Hindlimb muscle (tissue), 1 donor: ENCODE measurements at places on chromosomes 2 and 18. TPM values are rescaled to one million over a fixed set of nuclear protein-coding genes. Genes with fewer than 3 reads are reported as not detected.
A peak's percentile ranks its signal among the peaks of the same experiment; 100 is the strongest.

ADRA2B gene
- polyA plus RNA-seq: 2.7 TPM

DNA sequence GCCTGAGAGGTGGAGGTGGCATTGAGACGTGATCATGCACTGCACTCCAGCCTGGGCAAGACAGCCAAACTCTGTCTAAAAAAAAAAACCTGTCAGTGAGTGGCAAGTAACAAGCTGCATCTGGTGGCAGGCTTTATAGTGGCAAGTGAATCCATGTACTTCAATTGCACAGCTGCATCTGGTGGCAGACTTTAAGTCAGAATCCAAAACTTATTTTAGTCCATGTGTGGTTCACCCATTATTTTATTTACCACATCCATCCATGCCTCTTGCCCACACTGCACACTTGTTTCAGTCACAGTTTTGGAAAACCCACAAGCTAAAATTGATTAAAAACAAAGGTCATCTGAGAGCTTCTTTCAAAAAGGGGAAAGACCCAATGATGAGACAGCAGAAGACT is 1636.4 kb upstream of the NXPH2 start:
- DNase-seq: no peak

LOXHD1 gene
- polyA plus RNA-seq: 2.8 TPM

- no peak for DNase-seq
These were observed 118.6 kb downstream of the INHBB start for GRCh38 chr2:120464448-120464931.

GRCh38 chr18:24019641-24020331 is 5.2 kb downstream of the TTC39C start:
- no peak for DNase-seq

ALLC gene
- not detected for polyA plus RNA-seq

DNA sequence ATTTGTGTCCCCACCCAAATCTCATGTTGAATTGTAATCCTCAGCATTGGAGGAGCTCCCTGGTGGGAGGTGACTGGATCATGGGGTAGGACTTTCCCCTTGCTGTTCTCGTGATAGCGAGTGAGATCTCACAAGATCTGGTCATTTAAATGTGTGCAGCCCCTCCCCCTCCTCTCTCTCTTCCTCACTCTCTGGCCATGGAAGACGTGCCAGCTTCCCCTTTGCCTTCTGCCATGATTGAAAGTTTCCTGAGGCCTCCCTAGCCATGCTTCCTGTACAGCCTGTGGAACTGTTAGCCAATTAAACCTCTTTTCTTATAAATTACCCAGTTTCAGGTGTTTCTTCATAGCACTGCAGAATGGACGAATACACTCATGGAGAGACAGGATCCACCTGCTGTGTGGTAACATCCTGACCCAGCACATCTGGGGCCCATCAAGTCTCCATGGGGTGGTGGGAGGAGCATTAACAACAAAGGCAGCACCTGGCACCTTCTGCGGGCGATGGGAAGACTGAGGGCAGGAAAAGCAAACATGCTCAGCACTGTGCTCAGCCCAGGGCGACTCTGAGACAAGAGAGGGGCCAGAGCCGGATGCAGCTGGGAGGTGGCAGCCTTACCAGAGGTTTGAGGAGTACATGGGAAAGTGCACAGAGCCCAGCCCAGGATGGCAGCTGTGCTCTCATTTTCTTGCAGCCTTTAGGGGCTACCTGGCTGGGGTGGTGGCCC is 16.2 kb upstream of the ALPP start:
- DNase-seq: no peak

DNA sequence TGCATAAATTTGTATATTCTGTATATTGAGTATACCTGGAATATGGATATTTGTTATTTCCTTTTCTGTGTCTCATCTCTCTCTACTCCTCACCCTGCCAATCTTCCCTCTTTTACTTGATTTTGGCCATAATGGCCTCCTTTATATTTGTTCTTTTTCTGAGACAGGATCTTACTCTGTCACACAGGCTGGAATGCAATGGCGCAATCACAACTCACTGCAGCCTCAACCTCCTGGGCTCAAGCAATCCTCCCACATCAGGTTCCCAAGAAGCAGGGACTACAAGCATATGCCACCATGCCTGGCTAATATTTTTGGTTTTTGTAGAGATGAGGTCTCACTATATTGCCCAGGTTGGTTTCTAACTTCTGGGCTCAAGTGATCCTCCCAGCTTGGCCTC is 30.5 kb downstream of the PREPL start:
- no peak for DNase-seq

DRC1 gene
- not detected for polyA plus RNA-seq

DNA sequence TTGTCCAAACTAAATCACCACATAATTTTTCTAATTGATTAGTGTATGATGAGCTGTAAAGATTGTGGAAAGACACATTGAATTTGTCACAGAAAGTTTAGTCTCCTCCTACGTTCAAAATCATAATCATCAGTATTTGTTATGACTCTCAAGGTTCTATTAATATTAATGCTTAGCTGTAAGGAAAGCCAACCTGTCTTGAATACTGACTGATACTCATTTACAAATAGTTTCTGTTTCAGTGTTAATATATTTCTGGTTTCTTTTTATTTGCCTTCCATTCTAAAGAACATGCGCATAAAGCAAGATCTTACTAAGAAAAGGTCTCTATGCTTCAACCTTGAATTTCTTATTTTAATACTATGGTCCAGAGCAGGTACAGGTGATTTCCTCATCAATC is 55.1 kb downstream of the CPS1 start:
- DNase-seq: no peak

DNA sequence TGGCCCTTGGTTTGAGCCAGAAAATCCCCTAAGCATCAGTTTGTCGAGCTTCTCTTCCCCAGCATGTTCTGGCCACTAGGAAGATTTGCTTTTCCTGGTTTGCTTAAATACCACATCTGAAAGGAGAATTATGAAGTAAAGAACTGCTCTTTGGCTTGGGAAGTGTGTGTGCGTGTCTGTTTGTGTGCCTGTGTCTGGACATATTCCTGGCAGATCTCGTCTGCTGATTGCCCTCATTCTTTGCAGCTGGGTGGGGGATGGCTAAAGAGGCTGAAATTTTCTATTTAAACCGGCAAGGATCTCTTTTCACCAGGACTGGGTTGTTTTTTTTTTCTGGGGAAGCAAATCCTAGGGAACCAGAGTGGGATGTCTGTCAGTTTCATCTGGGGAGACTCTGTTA is 57.3 kb upstream of the MBOAT2 start:
- no peak for DNase-seq

PAX8 gene
- polyA plus RNA-seq: 2.2 TPM

- DNase-seq: peak; percentile 20
These were observed 12.3 kb downstream of the CEP192 start for GRCh38 chr18:13003466-13003896.

DNA sequence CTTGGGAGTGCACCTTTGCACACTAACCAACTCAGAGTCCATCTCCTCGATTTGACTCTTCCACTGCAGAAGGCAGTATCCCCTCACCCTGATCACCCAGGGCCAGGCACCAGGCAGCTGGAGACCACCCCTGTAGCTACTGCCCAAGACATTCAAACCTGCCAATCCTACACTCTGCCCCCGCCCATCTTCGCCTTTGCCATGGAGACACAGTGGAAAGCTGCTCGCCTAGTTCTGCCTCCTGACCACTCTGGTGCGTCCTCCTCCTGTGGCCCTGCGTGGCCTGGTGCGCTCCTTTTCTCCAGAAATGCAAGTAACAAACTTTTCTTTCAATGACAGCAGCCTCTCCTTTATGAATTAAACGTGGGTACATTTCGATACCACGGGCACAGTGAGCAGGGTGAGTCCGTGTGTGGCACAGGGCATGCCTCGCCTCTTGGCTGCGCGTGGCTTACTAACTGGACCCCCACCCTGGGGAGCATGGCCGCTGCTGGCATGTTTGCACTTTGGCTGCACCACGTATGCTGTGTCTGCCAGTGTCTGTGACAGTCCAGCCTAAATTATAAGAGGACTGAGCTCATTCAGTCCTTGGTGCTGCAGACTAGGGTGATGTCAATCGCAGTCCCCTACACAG is 47.6 kb downstream of the LONRF2 start:
- no peak for DNase-seq

B4GALT6 gene
- polyA plus RNA-seq: 11.6 TPM

KCNJ13 gene
- polyA plus RNA-seq: 0.26 TPM

CIB4 gene
- not detected for polyA plus RNA-seq

GRCh38 chr18:29137773-29138495 is 961.0 kb upstream of the CDH2 start:
- DNase-seq: no peak

CRYBA2 gene
- polyA plus RNA-seq: not detected

DNA sequence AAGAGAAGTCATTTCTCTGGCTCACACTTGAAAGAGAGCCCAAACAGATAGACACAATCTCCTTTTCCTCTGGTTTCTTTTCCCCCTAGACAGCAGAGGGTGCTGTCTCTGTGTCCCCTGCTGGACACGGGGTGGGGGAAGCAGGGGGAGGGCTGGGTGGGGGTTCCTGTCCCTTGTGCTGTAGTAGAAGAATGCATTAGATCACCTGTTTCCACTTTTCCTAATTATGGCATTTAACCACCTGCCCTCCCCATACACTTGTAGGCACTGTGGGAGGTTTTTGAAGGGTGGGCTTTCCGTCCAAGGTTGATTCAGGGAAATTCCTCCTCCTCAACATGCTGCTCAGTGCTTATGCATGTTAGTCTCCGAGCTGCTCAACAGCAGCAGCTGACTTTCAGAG is 206.2 kb upstream of the EPAS1 start:
- no peak for DNase-seq

DNA sequence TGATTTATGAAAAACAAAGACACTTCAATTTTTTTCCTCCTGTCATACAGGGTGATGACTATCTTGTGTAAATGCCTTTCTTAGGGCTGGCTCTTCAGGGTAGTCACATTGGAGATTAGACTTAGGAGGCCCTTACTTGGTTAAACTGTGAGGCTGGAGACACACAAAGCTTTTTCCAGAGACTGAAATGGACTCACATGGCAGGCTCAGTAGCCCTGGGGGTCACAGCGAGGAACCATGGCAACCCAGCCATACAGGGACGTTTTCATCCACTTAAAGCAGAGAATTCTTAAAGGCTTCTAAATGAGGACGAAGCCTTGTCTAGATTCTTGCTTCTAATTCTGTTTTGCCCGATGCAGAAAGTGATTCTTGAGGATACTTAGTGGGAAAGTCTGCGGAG is 57.3 kb upstream of the ZDBF2 start:
- DNase-seq: no peak

- no peak for DNase-seq
These were observed 476.3 kb downstream of the TRIB2 start for GRCh38 chr2:13193075-13193474.

DNA sequence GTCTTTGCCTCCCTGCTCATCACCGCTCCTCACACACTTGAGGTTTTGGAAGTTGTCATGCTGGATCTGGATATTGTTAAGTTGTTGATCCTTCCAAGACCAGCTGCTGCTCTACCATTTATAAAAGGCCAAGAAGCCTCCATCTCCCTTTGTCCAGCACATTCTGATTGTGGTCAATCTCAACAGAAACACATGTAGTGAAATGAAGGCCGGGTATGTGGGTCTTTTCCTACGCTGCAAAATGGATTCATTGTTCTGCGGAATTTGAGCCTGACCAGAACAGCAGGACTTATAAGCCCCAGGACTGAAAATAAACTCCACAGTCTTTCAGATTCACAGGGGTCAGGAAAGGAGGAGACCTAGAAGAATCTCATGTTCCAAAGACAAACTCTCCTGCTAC is 238.4 kb downstream of the CMPK2 start:
- DNase-seq: no peak

MC2R gene
- polyA plus RNA-seq: 0.23 TPM

DNA sequence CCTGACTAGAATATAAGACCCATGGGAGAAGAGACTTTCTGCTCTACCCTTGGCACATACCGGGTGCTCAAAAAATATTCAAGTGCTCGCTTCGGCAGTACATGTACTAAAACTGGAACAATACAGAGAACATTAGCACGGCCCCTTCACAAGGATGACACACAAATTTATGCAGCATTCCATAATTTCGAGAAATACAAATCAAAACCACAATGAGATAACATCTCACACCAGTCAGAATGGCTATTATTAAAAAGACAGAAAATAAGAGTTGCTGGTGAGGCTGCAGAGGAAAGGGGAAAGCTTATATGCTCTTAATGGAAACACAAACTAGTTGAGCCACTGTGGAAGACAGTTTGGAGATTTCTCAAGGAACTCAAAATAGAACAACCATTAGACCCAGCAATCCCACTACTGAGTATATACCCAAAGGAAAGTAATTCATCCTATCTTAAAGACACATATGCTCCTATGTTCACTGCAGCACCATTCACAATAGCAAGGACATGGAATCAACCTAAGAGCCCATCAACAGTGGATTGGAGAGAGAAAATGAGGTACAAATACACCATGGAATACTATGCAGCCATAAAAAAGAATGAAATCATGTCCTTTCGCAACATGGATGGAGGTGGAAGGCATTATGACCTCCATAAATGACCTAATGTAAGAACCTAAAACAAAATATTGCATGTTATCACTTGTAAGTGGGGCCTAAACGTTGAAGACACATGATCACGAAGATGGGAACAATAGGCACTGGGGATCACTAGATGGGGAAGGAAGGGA is 71.6 kb upstream of the CYP1B1 start:
- no peak for DNase-seq

ERMN gene
- not detected for polyA plus RNA-seq

GRCh38 chr2:241802421-241803318 is 6.3 kb upstream of the NEU4 start:
- DNase-seq: no peak

GRCh38 chr2:33518929-33519328 is 42.5 kb downstream of the RASGRP3 start:
- no peak for DNase-seq

DNA sequence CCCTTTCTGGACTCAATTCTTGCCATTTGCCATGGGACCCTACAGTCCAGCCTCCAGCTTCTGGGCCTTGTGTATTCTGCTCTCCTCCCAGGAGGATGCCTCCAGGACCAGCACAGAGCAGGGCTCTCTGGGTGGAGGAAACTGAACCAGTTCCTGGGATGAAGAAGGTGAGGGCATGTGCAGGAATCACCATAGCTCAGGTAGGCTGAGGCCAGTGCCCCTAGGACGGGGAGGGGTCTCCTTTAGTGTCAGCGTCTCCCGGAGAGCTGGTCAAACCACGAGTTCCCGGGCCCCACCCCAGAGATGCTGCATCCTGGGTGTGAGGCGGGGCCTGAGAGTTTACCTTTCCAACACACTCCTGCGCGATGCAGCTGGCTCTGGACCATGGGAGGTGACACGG is 5.8 kb upstream of the PRELID3A start:
- no peak for DNase-seq

MAL gene
- 5.2 TPM for polyA plus RNA-seq

GRCh38 chr18:45109271-45109670 is 428.6 kb downstream of the SETBP1 start:
- no peak for DNase-seq
